ENCODE measurements at places on chromosomes 16 and 17.

DNA sequence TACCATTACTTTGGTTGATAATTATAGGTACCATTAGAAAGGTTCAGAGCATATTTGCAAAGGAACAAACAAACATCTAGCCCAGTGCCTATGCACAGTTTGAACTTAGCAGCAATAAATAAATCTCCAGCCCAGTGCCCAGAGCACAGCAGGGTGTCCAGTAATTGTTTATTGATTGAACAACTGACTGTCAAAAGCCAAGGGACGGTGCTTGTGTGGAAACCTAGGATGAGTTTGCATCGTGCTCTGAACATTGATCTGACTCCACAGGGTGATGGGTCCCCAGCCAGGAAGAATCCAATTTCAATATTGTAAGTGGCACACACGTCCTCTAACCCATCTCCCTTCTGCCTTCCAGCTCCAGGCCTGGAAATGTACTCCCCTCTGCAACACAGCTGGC lies 625.5 kb upstream of the C16orf82 start:
- DNase-seq = no peak
- no peaks in the 10 kb centered on the region for H3K36me3 ChIP-seq
- H3K4me1 ChIP-seq = peaks cover 10% of the 10 kb centered on the region
- H3K27me3 ChIP-seq = no peaks in the 10 kb centered on the region
- H3K27ac ChIP-seq = no peak overlapping the region

DNA sequence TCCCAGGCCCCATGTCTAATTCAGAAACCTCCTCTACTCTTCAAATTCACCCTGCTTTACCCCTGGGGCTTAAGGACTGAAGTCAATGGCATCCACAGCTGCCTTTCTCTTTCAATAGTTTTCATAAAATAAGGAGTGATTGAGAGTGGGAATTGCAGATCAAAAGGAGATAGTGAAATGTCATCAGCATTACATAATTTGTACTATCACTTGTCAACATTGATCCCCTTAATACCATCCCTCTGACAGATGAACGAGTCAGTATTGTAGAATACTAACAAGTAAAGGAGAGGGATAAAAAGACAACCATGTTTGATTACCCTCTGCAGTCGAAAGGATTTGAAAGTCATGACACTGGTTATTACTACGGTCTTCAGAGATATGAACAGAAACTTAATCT lies 212.4 kb downstream of the TMEM114 start:
- no peaks in the 10 kb centered on the region for H3K36me3 ChIP-seq
- no peaks in the 10 kb centered on the region for H3K4me1 ChIP-seq
- no peak overlapping the region for H3K27ac ChIP-seq
- no peaks in the 10 kb centered on the region for H3K27me3 ChIP-seq
- no peak overlapping the region for H3K4me3 ChIP-seq
- DNase-seq = no peak

GRCh38 chr17:57966875-57967274 lies 11.7 kb upstream of the CUEDC1 start:
- no peaks in the 10 kb centered on the region for H3K36me3 ChIP-seq
- DNase-seq = no peak
- H3K27me3 ChIP-seq = no peaks in the 10 kb centered on the region

DNA sequence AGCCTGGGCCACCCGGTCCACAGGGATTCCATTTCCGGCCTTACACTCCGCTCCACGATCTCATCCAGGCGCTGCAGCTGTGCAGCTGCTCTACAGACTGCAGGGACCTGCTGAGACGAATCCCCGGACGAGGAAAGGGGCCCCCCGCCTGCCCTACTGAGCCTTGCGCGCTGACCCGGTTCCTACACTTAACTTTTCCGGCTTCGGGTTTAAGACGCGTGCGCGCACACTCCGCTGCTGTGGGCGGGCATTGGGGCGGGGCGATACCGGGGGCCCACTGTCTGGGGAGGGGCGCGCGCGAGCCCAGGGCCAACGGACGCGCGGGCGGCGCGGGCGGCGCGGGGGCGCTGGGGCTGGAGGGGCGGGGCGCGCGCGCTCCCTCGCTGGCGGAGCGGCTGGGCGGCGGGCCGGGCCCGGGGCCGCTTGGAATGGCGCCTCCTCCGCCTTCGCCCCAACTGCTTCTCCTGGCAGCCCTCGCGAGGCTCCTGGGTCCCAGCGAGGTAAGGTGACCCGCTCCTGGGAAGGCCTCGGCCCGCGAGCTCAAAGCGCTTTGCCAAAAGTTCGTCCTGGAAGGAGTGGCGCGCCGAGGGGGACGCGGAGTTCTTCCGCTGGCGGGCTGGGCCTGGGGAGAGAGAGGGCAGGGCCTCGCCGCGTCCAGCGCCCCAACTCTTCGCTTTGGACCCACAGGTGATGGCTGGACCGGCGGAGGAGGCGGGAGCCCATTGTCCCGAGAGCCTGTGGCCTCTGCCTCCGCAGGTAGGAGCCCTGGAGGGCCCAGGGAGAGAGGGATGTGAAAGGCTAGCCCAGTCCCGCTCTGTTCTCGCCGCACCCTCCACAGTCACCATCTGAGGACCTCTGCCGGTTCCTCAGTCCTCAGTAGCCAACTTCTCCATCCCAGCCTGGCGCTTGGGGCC lies at the start of gene TP53I13:
Gene TP53I13 (plus strand): TSS at position 371 of the 914 bp plus-strand sequence. CDS start 58 bp downstream, at position 429.
- peaks cover 11% of the 10 kb centered on the region for H3K27me3 ChIP-seq
- peak within 1 kb of the TSS; percentile 74 for H3K4me3 ChIP-seq
- H3K36me3 ChIP-seq = peaks cover 13% of the 10 kb centered on the region
- H3K27ac ChIP-seq = peak within 1 kb of the TSS; percentile 59
- DNase-seq = peak; percentile 60
